Dorsolateral prefrontal cortex (tissue), 122 donors: ENCODE measurements at places on chromosomes 1 and 21.

GRCh38 chr1:26852701-26853100 is 10.2 kb upstream of the SFN start:
- no peak for DNase-seq

DNA sequence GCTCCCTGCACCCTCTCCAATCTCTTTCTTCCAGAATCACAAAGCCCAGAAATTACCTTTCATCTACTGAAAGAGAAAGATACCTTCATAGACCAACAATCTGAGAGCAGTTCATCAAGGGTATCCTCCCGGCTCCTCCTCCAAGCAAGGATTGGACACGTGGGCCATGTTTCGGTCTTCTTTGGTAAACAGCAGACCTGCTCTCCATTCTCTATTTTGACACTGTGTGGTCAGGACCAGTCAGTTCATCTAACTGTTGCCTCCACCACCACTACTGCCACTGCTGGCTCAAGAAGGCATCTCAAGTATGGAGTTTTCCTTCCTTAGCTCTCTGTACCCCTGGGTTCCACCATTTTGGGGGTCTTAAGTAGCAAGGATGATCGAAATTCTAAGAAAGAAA is 8.0 kb upstream of the LELP1 start:
- no peak for DNase-seq

DNA sequence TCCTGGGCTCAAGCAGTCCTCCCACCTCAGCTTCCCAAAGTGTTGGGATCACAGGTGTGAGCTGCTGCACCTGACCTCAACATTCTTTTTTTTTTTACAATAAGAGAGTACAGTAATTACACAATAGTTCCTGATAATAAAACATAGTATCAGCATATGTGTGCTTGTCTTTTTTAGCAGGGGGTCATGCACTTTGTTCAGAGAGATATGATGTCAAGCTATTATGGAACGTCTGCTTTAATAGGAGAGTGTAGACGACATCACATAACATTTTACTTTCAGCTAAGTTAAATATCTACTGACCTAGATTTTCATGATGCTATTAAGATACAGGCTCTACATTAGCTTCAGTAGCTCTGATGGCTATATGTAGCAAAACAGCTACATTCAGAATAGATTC is 70.5 kb downstream of the FMO4 start:
- no peak for DNase-seq

DNA sequence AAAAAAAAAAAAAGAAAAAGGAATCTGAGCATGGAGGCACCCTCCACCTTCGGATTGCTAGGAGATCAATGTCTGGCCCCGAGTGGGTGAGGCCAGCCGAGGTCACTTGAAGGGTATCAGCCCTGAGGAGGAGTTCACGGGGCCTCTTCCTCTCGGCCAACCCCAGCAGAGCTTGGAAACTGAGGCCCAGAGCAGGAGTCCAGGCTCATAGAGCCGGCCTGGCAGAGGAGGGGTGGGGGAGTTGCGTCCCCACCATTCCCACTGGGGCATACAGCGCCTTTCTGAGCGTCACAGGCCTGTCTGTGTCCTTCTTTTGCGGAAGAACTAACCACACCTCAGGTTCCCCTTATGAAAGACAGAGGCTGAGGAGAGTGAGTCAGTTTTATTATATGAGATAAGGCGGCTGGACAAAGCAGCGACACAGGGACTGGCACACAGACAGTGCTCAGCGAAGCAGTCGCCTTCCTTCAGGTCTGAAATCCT is 17.1 kb upstream of the EPHA2 start:
- DNase-seq: no peak

- no peak for DNase-seq
Observed at GRCh38 chr21:22278366-22278765, 1280.2 kb downstream of the NCAM2 start.

- DNase-seq: no peak
Observed at GRCh38 chr1:25168193-25169071, 63.9 kb downstream of the SYF2 start.

- no peak for DNase-seq
Observed at GRCh38 chr1:41742219-41742618, 176.5 kb downstream of the HIVEP3 start.

DNA sequence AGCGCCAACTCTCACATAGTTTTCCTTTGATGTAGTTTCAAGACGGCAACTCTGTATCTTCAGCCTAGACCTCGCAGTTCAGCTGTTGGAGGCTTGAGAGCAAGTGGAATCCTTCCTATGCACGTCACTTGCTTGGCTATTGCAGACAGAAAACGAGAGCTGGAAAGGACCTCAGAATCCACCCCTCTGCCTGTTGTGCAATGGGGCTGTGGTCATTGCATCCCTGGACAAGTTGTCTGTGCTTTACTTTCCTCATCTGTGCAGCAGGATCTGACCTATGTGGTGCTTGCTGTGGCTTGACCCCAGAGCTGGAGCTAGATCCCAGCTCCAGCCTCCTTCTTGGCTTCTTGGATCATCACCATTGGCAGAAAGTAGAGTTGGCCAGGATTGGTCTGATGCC is 50.0 kb upstream of the IGSF21 start:
- no peak for DNase-seq

- no peak for DNase-seq
Observed at GRCh38 chr1:116128664-116129063, 17.5 kb downstream of the MAB21L3 start.

- DNase-seq: no peak
Observed at GRCh38 chr1:227798078-227798802, 17.2 kb upstream of the PRSS38 start.

GRCh38 chr1:213135572-213135971 is 84.5 kb downstream of the RPS6KC1 start:
- DNase-seq: no peak

DNA sequence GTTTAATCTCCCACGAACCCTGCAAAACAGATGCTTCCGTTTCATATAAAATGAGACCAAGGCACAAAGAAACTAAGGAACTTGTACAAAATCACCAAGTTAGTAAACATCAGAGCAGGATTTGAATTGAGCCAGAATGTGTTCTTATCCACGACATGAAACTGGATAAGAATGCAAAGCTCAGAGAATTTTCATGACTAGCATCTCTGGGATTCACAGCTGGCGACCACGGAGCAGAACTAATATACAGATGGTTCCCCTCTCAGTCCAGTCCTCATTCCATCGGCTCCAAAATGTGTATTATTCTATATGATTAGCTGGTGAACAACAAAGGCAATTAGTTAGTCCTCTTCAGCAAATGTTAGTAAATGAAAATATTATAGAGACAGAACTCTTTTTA is 72.3 kb upstream of the ERG start:
- DNase-seq: no peak

DNA sequence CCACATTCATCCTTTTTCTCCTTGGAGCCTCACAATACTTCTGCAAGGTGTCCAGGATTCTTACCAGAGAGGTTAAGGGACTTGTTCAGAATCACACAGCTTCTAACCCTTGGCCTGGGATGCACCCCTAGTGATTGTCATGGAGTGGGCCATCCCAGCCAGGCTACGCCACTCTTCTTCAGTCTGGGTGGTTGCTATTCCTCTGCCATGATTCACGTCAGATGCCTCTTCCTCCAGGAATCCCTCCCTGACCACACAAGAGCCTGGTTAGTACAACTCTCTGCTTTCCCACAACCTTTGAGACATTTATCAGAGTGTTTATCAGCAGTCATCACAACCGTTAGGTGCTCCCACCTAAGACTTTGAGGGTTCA is 121.8 kb downstream of the EPHB2 start:
- no peak for DNase-seq

DNA sequence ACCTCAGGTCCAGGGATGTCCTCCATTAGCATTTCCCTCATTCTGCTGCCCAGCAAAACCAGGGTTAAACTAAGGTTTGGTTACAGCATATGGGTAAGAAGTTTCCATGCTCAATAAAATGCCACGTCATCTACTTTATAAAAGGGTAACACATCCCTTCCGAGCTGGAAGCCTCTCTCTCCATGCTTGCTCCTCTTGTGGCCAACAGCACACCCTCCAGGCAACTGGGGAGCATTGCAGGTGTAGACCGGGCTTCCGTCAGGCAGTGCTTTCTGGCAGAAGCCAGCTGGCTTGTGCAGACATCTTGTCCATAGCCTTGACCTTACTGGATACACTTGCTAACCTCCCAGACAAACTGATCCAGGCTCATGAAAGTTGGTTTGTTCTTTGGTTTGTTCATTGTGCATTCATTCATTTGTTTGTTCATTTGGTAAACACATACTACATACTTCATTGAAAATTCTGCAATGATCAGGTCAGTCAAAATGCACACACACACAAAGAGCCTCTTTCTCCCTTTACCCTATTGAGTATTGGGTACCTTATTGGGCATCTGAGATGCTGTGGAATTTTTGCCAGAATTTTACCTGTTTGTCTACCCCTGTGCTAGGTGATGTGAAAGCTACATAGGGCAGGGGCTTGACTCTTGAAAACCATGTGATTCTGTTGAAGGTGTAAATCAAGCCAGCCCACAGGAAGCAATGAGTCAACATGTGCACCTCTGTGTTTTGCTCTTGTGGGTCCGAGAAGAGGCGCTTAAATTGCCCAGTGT is 422.8 kb downstream of the CAMTA1 start:
- no peak for DNase-seq

DNA sequence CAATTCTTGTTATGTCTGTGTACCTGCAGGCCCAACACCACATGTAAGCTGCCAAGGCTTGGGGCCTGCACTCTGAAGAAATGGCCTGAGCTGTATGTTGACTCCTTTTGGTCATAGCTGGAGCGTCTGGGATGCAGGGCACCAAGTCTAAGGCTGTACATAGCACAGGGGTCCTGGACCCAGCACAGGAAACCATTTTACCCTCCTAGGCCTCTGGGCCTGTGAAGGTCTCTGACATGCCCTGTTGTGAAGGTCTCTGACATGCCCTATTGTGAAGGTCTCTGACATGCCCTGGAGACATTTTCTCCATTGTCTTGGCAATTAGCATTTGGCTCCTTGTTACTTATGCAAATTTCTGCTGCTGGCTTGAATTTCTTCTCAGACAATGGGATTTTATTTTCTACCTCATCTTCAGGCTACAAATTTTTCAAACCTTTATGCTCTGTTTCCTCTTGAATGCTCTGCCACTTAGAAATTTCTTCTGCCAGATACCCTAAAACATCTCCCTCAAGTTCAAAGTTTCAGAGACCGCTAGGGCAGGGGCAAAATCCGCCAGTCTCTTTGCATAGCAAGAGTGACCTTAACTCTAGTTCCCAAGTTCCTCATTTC is 246.7 kb upstream of the B3GALT2 start:
- no peak for DNase-seq

- no peak for DNase-seq
Observed at GRCh38 chr1:170075186-170075585, 691 bp upstream of the KIFAP3 start.

DNA sequence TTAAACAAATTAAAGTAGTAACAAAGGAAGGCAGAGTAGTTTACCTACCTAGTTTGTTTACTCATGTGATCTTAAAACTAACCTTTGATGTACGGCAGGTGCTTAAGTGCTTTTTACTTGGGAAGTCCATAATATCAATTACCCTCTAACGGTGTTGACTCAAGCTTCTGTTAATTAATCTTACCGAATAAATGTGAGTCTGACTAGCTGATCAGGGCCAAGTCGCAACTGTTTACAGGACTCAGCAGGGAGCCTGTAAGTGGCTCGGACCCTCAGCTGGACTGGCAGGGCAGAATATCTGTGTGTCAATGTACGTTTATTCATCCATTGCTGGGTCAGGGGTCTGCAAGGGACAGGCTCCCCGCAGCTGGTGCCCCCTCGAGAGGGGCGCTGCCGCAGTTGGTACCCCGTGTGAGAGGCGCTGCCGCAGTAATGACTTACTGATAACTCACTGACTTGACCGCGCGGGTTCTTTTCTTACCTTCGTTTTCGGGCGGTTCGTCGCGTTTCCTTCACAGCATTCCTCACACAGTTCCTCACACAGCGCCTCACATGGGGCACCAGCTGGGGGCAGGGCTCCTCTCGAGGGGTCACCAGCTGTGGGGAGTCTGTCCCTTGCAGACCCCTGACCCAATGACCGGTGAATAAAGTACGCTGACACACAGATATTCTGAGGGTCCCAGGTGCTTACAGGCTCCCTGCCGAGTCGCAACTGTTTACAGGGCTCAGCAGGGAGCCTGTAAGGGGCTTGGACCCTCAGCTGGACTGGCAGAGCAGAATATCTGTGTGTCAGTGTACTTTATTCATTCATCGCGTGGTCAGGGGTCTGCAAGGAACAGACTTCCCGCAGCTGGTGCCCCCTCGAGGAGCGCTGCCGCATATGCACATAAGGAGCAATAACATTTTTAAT is 3.0 kb downstream of the FMO1 start:
- no peak for DNase-seq

DNA sequence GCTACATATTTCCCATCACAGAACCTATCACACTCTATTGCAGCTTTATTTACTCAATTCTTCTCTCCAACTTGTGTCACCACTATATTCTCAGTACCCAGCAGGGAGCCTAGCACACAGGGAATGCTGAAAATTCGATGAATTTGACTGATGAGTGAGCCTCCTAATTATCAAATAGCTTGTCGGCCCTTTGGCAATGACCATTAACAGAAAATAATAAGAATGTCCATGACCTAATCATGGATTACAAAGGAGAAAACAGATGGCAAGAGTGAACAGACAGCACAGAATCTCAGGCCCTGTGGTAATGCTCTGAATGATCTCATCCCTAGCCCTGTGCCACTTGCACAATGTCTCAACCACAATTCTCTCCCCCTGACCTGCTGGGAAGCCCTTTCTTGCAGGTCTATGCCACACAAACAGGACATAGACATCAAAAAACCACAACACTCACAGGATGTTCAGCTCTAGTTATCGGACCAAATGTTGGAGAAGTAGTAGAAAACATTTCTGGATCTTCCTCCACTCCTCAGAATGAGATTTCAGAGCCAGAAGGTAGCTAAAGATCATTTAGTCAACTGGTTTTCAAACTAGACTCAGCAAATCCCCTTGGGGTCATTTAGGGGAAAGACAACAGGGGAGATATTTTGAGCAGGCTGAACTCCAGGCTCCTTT is 68.4 kb downstream of the LUZP1 start:
- no peak for DNase-seq

DNA sequence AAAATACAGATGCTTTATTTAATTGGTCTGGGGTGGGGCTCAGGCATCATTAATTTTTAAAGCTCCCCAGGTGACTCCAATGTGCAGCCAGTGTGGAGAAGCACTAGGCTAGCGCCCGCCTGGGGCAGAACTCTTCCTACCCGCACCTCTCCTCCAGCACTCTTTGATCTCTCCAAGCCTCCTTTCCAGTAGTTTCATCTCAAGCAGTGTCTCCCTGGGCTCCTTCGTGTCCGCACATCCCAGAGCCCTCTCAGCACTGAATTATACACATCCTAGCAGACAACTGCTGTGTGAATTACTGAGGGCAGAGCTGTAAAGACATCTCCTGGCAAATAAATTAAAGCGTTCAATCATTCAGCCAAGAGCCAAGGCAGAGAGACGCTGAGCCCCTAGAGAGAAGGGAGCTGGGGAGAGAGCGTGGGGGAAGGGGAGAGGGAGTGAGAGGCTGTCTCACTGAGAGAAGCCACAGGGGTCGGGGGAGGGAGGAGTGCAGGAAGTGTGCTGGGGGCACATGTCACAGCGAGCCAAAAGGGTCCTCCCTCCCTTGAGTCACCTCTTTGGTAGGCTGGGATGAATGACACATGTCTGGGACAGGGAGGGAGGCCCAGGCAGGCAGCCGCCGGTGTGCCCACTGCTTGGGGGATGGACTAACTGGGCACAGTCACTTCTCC is 21.0 kb upstream of the PARP1 start:
- no peak for DNase-seq
